ENCODE measurements at places on chromosomes 2 and 18.

GRCh38 chr18:36185157-36185556 is 2.1 kb upstream of the MOCOS start:
- no peak for DNase-seq

DNA sequence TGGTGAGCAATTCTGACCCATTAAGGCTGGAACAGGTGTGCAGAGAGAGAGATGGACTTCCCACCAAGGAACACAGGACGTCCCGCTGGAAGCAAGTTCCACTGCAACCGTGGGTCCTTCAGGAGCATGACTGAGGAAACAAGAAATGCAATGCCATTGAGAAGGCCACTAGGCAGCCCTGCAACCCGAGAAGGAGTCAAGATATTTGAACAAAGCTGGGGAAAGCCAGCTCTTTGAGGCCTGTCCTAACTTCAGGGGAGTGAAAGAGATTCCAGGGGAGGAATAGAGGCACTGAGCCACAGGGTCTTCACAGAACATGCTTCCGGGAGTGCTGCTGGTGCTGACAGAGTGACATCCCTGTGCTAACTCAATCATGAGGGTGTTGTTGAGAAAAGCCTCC is 153.8 kb upstream of the ZNF236 start:
- DNase-seq: no peak

GRCh38 chr18:48813833-48814489 is 136.8 kb downstream of the SMAD7 start:
- peak; percentile 62 for DNase-seq

DNA sequence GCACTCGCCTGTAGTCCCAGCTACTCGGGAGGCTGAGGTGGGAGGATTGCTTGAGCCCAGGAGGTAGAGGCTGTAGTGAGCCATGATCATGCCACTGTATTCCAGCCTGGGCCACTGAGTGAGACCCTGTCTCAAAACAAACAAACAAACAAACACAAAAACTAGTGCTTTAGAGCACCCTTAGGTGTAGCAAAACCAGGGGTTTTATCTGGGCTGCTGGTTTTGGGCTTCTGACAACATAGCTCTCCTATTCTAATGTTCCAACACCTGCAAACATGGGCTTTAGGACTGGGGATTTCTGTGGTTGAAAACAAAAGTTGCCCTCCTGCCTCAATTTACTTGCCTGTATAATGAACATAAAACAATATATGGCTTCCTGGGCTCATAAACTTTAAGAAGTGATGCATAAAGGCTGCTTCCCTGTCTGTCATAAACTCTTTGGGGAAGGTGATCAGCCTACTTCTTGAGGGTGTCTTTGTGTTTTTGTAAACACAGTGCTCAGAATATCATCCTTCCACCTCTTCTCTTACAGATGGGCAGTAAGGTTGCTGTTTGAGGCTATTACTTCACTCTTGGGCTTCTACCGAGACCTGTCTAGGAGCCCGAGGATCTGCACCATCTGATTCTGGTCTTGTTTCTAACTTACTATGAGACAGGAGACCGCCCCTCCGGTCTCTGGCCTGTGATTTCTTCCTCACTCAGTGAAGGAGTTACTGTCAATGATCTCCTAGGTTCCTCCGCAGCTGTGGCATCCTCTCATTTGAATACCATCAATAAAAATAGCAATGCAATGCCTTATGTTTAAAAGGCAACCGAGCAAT is 246.5 kb downstream of the MYCN start:
- no peak for DNase-seq

DNA sequence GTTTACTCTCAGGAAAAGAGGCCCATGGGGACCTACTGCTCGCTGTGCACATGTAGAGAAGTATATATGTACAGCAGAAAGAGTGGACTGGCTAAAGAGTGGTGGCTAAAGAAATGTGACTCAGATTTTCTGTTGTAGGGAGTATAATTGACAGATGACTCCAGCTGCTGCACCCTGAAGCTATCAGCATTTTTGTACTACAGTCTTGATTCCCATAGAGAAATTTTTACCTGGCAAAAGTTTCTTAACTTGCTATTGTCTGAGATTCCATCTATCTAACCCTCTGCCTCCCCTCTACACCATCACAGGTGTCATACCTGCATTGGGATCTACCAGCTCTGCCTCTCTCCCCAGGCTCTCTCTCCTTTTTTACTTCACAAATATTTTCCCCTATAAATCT is 296.0 kb upstream of the KYNU start:
- DNase-seq: no peak

- no peak for DNase-seq
These were observed 1.2 kb upstream of the CABLES1 start for GRCh38 chr18:23133860-23134779.

GRCh38 chr2:47569658-47570475 is 166.9 kb downstream of the MSH2 start:
- DNase-seq: no peak

- DNase-seq: no peak
These were observed 157.0 kb downstream of the NYAP2 start for GRCh38 chr2:225556461-225556860.

DNA sequence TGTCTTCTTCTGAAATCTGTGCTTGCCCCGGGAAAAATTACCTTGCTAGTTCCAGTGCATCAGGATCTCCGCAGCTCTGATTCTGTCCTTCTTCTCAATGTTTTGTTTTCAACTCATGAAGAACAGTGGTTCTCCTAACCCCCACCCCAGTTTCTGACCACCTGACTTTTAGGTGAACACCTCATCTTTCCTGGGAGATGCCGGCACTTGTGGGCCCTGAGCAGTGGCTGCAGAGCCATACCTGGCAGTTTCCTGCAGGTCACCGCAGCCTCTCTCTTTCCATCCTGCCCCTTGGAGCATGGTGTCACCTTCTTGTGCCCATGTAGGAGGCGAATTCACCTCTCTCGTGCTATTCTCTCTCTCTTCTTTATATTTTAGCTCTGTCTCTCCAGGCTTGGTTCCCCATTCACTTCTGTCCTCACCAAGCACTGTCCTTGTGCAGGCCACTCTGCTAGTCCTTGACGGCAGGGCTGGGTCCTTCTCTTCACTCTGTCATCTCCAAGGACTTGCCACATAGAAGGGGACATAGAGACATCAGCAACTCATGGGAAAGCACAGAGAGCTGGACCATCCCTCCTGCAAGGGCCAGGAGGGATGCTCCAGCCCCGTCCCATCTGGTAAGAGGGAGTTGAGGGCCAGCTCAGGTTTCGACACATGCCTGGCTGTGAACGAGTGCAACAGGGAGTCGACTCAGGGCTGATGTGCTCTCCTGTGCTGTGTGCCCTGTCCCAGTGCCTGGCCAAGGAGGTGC is 59.1 kb downstream of the DDX1 start:
- no peak for DNase-seq

- no peak for DNase-seq
These were observed 43.3 kb downstream of the FER1L5 start for GRCh38 chr2:96685577-96686459.

GRCh38 chr2:1754046-1754445 is 9.7 kb upstream of the PXDN start:
- no peak for DNase-seq

DNA sequence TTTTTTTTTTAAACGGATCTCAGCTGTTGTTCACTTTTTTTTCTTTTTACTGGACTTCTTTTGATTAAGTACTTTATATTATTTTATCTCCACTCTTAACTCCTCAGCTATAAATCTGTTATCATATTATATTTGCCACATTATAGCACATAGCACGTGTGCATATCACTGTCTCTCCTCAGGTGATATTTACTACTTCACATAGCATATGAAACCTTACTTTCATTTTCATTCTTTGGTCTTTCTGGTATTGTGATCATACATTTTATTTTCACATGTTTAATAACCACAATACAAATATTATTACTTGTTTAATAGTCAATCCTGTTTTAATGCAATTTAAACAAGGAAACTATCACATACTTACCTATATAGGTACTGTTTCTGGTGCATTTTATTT is 993.1 kb upstream of the TMEFF2 start:
- DNase-seq: no peak

DNA sequence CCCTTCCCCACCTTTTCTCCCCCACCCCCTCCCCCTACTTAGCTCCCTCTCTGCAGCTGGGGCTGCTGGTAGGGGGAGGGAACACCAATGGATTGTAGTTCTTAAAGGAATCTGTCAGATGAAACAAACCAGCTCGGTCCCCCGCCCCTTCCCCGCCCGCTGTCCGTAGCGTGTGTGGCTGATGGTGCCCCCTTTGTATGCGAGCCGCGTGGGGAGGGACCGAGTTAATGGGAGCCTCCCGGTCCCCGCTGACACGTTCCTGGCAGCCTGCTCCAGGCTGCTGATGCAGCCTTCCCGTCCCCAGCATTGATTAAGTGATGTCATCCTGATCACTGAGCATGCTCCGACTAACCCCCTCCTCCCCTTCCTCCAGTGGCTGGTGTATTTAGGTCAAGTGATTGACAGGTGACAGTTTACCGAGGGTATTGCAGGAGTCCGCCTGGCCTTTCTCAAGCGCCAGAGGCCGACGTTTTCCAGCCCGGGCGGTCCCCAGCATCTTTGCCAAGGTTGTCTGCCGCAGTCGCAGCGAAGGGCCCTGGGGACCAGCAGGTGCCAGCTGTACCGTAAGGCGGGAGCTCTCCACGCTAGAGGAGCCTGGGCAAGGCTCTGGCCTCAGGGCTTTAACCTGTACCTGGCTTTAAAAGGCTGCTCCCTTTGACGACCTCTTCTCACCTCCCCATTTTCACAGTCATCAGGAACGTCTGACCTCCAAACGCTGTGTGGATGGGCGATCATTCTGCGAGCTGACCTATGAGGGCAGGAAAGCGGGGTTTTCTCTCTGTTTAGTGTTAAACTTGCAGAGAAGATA is 1.8 kb downstream of the KIF5C start:
- peak; percentile 62 for DNase-seq

GRCh38 chr18:11336241-11336640 is 186.9 kb upstream of the PIEZO2 start:
- no peak for DNase-seq

DNA sequence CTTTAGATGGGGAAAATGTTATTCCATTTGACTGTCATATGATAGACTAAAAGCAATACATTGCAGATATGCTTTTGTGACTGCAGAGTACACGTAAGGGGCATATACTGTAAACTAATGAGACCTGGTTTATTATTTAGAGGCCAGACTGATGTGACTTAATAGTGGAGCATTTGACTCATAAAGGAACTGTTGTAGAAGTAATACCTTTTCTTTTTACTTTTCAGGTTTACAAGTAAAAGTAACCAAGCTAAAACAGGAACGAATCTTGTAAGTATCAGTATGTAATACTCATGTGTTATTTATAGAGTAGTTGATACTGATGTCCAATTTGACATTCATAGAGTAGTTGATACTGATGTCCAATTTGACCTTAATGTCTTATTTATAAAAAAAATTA is 13.1 kb downstream of the RBBP8 start:
- DNase-seq: no peak

DNA sequence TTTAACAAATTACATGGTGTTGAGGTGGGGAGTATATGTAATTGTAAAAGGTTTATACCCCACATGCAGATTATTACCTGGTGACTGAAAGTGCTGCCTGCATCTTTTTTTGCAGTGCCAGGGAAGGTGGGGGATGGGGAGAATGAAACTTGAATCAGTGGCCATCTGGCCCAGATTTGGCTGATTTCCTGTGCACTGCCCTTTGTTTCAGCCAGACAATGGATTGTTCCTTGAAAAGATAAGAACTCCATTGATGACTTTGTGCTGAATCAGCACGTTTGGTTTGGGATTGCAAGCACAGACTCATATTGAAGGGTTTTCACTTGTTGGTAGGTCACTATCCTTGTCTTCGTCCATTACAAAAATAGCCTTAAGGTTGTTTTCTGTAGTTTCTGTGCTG is 20.9 kb downstream of the GREB1L start:
- DNase-seq: no peak

GRCh38 chr2:228986961-228987360 is 284.1 kb downstream of the PID1 start:
- DNase-seq: no peak

DNA sequence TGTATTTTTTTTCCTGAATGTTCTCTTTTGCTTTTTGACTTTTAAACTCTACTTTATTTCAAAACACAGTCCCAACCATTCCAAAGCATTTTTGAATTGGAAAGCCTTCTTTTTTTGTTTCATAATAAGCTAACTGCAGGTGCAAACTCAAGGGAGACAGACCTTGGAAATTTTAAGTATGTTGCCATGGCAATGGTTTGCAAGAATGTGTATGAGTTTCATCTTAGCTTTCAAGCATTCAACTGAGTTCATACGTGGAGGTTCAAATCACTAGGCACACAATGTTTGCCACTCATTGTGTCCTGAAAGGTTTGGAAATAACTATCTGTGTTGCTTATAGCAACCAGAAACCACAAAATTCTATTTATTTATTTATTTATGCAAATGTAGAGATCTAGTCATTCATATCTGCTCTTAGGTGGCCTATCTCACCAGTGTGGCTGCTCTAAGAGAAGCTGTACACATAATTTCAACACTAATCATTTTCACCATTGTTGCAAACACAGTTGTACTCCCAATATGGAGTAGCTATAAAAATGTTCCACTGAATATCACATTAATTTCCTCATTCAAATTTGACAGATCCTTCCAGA is 805.7 kb upstream of the FSHR start:
- no peak for DNase-seq

DNA sequence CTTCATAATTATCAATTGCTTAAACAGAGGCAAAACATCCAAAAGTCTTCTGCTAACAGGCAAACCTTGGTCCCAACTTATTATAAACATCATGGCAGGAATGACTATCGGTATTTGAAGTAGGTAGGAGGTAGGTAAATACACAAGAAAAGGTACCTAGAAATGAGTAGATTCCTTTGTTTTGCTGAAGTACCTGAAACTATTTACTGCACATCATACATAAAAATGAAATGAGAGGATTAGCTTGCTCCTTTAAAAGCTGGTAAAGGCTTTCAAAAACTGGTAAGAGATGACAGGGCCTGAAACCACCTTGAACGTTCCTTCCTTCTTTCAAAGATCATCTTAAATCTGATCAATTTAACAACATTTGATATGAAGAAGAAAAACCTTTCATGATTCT is 55.2 kb upstream of the MAPRE2 start:
- no peak for DNase-seq

DNA sequence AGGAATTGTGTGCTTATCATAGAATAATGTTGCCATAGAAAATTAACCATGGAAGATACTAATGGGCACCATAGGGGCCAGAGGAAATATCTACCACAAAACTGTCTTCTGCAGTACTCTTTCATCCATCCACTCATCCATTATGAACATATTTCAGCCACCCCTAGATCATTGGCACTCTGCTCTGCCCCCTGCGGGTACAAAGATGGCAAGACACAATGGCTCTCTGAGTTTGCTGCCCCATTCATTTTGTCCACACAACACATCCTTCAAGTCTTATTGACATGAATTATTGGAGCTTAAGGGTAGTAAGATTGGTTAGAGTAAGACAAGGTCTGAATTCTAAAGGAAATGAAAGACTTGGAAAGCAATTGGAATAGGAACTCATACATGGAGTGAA is 1224.7 kb upstream of the CELF4 start:
- DNase-seq: no peak

DNA sequence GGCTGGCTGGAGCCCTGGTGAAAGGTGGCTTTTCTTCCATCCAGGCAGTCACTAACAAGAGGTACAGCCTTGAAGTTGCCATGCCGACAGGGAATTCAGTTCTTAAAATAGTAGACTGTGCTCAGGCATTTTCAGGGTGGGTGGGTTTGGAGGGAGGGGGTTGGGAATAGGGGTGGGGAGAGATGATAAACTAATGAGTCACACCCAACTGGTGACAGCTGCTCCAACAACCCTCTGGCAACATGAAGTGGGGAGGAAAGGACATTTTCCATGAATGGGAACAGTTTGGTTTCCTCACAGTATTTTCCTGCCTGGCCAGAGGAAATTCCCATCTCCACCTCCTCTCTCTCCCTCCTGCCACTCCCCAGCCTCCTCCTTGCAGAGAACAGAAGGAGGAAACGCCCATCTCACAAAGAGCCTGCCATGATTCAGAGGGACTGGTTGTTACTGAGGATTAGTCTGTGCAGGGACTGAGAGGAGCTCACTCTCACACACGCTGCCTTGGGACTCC is 113.0 kb upstream of the SLC1A4 start:
- DNase-seq: no peak
